ENCODE measurements at places on chromosomes 6 and 20.

- peak; percentile 61 for DNase-seq
Observed at GRCh38 chr6:43334466-43335095, 26.0 kb upstream of the CRIP3 start.

- no peak for DNase-seq
Observed at GRCh38 chr20:38267901-38268514, 7.5 kb upstream of the KIAA1755 start.

DNA sequence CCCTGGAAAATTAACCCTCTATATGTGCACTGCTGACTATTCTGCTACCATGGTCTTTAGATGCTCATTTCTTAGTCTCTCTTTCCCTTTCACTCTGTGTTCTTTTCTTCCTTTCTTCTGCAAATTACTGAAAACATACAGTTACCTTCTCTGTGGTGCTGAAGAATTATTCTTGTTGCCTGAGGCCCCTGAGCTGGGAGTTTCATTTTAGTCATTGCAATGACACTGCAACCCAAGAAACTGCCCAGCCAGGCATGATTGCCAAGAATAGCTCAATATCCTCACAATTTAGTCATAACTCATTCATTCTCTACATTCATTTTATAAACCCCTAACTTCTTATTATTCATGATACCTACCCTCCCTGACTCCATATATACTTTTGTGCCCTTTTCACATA is 245.8 kb upstream of the RAB32 start:
- DNase-seq, result no peak

DNA sequence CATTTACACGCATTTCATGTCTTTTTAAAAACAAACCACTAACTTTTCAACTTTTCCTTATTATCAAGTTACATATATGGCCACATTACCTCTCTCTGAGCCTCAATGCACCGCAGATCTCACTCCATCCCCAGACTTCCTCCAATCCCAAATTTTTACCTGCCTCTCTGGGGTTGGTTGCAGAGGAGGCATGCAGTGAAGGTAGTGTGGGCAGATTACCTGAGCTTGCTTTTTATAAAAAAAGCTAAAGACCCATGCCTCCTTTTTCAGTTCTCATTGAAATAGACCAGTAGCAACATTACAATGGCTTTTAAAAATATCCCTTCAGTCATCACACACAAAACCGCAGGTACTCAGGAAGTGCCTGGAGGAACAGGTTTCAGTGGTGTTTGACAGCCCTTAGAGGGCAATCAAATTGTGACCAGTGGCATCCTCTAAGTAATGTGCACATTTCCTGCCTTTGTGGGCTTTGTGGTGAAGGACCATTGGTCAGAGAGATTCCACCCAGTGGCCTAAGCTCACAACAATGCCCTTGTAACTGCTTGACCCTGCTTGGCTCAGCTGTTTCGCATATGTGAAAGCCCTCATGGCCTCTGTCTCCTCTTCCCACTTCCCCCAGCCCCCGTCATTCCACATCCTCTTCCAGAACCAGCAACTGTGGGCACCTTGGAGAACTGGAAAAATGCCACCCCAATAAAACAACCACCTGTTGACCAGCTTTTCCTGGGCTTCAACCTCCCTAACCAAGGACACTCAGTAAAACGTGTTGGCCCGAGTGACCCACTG is 30.2 kb upstream of the IL17A start:
- no peak for DNase-seq

DNA sequence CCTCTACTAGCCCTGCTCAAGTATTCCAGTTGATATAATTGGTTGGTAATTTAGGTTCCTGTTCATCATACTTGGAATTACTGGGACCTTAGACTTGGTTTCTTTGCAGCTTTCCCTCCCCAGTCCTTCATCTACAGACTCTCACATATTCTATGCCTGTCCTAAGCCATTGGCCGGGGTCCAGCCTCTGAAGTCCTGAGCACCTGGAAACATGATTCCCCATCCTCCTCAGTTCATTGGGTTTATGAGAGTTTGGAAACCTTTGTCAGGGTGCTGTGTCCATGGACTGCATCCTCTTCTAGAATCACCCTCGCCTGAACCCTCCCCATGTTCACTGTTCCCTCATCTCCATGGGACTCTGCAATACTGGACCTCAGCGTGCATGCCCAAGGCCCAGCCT is 8.8 kb downstream of the GSTA2 start:
- DNase-seq, result no peak

DNA sequence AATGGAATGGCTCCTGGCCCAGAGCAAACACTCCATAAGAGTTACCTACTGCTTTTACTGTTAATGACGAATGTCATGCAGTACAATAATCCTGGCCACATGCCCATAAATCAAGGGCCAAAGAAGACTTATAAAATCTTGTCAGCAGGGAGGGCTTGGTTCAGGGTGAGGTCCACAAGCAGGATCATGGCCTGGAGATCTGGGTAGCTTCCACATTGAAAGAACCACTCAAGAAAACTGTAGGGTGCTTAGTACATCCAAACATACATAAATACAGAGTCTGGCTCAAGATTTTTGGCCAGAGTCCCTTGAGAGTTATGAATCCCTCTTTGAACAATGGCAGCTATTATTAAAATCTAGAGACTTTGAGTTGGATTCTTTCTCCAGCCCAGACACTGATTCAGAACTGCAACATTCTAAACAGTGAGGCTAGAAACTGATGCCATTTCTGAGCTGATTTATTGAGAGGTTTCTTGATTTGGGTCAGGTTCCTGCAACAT is 188.7 kb downstream of the CDC5L start:
- DNase-seq, result no peak

GRCh38 chr6:158287047-158287446 is 25.2 kb upstream of the TULP4 start:
- DNase-seq, result no peak

DNA sequence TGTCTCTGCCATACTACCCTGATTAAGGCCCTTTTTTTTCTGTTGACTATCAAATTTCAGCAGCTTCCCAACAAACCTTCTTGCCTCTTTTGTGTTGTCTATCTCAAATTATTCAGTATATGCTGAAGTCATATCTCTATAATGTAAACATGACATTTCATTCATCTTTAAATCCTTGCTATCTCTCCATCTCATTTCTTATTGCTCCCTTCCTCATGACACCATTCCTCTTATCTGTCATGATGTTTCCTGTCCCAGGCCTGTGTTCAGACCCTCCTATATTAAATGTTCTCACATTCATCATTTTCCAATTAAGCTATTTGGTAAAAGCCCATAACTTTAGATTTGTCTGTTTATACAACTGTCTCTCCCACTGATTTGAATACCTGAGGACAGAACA is 482.6 kb downstream of the EPM2A start:
- DNase-seq, result no peak

Measured in kidney glomerular epithelial cell (primary cell).